ENCODE measurements at places on chromosomes 1 and 21.

GRCh38 chr1:5865774-5866173 lies 126.5 kb downstream of the NPHP4 start:
- no peak for DNase-seq

- DNase-seq, result no peak
Observed at GRCh38 chr1:33005117-33005837, 31.4 kb downstream of the AK2 start.

- DNase-seq, result no peak
Observed at GRCh38 chr1:157497284-157497683, 55.0 kb downstream of the FCRL5 start.

GRCh38 chr1:161001525-161001924 lies 19.4 kb downstream of the F11R start:
- no peak for DNase-seq

DNA sequence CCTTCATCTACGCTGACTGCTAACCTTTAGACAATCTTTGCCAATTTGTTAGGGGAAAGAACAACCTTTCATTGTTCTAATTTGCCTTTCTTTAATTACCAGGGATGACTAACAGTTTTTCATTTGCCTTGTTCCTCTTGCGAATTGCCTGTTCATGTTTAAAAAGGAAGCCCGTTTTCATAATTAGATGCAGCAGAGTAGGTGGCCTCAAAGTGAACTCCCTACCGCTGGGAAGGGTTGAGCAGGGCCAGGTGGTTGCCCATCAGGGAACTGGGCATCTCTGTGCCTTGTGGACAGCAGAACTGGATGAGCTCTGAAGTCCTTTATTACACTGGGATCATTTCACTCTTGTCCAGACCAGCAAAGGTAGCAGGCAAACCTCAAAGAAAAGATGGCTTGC lies 59.0 kb downstream of the HIVEP3 start:
- no peak for DNase-seq

DNA sequence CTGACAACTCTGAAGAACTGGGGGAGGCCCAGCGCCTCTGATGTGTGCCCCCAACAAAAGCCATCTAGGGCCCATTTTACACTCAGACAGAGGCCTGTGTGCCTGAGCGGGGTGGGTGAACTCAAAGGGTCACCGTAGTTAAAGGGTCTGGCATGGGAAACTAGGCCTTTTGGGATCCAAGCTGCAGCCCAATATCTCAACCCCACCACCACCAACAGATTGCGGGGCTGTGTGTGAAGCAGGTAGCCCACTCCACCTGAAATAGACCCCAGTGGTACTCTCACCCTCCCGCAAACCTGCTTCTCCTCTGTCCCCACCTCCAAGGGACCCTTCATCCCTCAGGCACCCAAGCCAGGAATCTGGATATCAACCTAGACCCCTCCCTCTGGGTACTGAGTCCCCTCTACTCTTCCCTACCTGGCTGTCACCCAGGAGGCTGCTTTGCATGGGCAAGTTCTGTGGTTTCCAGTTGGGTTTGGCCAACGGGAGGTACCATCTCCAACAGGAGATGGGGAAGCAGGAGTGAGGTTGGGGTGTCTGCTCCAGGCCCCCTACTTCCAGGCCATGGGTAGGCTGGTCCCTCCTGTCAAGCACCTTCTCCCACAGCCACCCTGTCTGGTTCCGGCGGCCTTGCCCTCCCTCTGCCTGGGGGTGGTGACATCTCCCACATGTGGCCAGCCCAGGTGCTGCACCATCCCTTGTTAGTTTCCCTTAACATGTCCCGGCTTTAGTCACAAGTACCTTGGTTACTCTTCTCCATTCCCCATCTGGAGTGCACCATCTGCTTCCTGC lies 35.2 kb upstream of the LRP8 start:
- DNase-seq, result no peak

All from GM19239 (cell line).